ENCODE measurements at places on chromosomes 12 and 14.

DNA sequence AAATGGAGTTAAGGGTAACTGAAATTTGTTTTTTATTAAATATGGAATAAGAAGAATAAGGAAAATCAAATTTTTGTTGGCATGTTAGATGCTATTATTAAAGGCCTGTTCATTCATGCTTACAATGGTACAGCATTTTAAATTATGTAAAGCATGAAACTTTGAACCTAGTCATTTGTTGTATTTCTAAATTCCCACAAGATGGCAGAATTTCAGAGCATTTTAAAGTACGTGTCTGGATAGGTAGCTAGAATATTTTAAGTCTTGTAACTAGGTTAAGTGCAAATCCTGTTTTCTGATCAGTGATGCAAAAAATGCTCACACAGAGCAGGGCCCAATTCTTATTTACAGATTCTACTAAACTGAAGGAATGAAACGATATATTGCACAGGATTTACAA is 585.6 kb upstream of the MIS18BP1 start:
- DNase-seq: no peak

DNA sequence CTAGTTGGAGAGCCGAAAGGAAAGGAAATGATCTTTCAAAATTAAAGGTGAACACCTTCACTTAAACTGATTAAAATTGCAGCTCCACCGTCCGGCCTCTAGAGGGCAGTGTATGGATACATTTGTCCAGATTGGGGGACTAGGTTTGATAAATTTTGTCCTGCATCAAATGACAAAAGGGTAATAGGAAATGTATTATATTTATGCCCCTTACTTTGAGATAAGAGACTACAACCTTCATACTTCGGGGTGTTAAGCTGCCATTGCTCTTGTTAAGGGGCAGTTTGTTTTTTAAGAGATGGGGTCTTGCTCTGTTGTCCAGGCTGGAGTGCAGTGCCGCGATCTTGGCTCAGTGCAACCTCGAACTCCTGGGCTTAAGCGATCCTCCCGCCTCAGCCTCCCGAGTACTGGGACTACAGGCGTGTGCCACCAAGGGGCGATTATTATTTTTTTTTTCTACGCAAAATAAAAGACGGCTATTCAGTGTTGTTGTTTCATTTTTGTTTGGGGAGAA is 818 bp upstream of the SUOX start:
- no peak for DNase-seq

DNA sequence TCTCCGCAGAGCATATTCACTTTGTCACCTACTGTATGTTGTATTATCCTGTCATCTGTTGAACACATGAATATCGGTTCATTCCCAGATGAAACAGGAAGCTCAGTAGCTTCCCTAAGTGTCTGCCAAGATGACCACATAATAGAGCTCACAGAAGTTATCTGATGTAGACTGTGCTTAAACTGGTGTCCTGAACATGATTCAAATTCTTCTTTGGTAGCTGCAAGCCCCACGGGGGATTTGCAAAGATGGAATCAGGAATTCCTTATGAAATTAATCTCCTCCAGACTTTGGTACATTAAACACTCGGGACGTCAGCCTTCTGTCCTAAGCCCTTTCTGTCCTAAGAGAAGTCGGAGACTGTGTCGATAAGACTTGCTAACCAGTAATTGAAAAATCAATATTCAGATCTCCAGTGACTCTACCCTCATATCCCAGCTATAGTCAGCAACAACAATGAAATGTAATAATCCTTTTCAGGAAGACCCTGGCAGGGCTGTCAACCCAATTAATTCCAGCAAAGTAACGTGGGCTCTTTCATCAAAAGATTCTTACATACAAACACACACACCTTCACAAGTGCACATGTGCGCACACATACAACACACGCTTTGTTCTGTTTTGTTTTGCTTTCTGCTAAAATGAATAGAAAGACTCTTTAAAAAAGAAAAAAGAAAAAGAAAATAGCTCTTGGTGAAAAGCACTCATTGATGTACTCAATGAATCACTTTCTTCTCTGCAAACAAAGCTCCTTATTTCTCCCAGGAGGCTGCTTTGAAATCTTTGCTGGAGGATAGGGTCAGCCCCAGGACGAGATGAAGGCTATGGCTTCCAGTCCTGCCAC is 127.2 kb downstream of the RIMBP2 start:
- no peak for DNase-seq

DNA sequence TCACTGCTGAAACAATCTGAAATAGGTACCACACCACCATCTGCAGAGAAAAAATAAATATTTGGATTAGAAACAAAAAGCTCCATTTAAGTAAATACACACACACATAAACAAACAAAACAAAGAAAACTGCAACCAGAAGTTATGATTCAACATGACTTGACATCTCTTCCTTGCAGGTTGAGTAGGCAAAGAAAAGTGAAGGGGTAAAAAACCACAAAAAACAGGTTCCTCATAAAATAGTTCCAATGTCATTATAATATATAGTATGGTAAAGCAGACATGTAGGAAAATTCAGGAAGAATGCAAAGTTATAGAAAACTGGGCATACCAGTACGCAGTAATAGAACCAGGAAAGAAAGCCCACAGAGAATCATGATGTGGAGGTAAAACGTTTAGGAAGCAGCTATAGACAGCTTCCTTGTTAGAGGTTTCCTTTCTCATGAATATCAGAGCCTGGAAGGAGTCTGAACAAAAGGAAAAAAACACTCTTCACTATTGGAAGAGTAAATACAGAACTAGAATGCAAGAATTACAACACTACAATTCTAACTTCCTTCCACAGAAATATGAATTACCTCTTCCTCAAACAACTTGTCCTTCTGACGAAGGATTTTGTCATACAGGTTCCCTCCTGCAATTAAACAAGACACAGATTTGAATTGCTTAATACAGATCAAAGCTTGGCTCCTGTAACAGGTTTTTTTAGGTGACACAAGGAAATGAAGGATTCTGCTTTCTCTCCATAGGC is 6.1 kb downstream of the NEK9 start:
- no peak for DNase-seq

DNA sequence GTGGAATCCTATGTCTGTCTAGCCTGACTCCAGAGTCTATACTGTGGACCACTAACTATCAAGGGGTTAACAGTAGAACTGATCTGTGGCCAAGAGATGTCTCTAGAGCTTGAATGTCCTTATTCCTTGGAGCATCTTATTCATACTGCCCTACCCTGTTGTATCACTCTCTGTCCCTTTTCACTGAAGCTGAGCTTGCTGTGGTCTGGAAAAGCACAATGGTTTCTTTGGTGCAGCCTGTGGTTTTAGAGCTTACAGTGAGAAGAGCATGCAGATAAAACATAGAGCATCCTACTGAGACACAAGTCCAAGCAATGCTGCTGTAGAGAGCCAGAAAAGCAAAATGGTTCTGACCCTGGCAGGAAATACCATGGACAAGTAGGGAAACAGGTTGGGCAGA is 367.0 kb upstream of the ATP2B1 start:
- no peak for DNase-seq

GRCh38 chr12:19916974-19917373 is 451.4 kb upstream of the PDE3A start:
- DNase-seq: no peak

DNA sequence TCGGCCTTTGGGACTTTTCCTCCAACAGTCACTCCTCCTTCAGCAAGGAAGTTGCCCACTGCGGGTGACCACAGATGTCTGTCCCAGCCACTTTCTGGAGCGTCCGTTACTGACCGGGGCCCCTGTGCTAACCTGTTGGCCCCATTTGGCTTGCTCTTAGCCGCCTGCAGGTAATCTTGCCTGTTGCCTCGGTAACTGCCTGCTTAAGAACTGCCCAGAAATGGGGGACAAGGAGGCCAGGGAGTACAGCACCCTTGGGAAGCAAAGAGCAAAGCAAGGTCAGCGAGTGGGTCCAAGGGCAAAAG is 338.8 kb upstream of the SFSWAP start:
- DNase-seq: no peak

DNA sequence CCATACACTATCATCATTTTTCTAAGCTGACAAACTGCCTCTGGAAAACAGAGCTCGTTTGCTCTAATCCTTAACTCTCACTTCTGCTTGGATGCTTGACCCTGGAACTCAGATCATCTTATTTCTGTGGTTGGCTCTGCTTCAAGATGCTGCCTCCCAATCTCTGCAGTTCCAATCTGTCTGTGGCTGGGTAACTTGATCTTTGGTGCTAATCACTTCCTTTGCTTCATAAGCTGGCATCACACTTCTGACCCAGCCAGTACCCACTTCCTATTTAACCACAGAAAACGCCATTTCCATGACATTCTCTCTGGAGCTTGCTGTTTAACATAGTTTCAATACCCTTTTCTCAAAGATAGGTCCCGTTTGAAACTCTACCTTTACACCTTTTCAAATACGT is 254.2 kb downstream of the ACSS3 start:
- DNase-seq: no peak

- DNase-seq: no peak
Measured at GRCh38 chr12:18861287-18861858, 123.5 kb downstream of the CAPZA3 start.

- no peak for DNase-seq
Measured at GRCh38 chr14:51873221-51873893, 12.9 kb downstream of the GNG2 start.

GRCh38 chr12:29039013-29039412 is 110.1 kb upstream of the FAR2 start:
- no peak for DNase-seq

DNA sequence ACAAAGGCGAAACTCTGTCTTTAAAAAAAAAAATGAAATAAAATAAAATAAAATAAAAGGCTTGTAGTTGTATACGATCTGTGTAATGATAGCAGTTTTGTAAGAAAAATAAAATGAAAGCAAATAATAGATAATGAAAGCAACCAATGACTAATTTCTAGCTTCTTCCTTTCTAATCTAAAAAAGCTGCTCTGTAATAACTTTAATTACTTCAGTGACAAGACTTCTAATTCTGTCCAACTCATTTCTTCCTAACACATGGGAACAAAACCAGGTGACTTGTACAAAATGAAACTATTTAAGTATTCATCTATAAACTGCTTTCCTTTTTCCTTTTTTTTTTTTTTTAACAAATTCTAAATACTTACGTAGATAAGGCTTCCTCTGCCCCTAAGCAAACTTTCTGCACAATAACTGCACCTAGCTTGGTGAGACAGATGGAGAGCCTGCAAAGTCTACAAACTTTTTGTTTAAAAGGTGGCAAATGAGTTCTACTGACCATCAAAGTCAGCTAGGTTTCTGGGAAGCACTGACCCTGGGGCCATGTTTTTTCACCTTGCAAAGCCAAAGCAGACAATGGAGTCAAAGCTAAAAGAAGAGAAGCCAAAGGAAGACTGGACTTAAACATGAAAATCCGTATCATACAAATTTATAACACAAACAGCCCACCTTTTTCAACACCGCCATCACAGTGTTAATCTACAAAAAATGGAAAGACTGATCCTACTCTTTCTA is 28.2 kb downstream of the DENND5B start:
- DNase-seq: no peak

DNA sequence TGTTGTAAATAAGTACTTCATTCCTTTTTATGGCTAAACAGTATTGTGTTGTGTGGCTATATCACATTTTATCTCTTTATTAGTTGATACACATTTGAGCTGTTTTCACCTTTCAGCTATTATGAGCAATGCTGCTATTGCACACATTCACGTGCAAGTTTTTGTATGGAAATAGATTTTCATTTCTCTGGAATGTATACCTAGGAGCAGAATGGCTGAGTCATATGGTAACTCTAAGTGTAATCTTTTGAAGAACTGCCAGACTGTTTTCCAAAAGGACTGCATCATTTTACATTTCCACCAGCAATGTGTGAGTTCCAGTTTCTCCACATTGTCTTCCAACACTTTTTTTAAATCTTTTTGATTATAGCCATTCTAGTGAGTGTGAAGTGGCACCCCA is 134.0 kb downstream of the SRGAP1 start:
- no peak for DNase-seq

GRCh38 chr12:113240395-113240794 is 19.1 kb downstream of the TPCN1 start:
- no peak for DNase-seq

GRCh38 chr12:42904683-42905418 is 315.3 kb upstream of the PRICKLE1 start:
- no peak for DNase-seq

- DNase-seq: no peak
Measured at GRCh38 chr14:36019126-36019525, 157.4 kb downstream of the PTCSC3 start.

DNA sequence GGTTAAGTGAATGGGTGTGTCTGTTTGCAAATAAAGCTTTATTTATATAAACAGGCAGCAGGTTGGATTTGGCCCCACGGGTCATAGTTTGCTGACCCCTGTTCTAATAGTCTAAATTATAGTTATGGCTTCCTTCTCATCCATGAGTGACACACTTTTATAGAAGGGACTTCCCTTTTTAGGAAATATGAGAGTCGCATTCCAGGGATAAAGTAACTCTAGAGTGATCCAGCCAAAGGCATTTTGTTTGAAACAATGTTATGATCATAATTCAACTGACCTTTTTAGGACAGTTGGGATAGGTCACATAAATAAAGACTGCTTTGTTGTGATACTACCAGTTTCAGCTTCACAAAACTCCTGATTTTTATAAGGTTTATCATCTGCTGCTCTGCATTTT is 87.9 kb downstream of the ALX1 start:
- DNase-seq: no peak

DNA sequence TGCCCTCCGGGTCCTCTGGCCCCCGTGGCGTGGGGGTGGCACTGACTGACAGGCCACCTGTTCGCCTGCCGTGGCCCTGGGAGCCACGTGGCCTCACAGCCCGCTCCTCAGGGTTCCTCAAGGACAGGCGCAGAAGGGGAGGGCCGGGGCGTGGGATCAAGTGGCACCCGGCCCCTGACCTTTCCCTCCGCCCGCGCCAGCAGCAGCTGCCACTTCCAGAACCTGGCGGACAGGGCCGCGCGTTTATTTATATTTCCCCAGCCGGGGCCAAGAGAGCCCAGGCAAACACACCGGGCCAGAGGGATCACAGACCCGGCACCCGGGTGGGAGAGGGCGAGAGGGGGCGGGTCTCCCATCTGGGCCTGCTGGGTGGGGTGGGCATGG is 92.6 kb downstream of the RFLNA start:
- DNase-seq: no peak

GRCh38 chr12:103012884-103013283 is 55.4 kb downstream of the ASCL1 start:
- no peak for DNase-seq

Data from mucosa of descending colon (tissue), 3 donors.